Karpas-422 (cell line): ENCODE measurements at places on chromosomes 5 and 9. TPM values are rescaled to one million over a fixed set of nuclear protein-coding genes. Genes with fewer than 3 reads are reported as not detected.

Gene PROB1
- 0.78 and 2.3 TPM in 2 replicates for total RNA-seq

GRCh38 chr9:19180991-19181390 is 49.5 kb upstream of the DENND4C start:
- H3K4me1 ChIP-seq = no peaks in the 10 kb centered on the region
- no peak overlapping the region for H3K27ac ChIP-seq
- no peak for DNase-seq
- H3K4me3 ChIP-seq = no peak overlapping the region
- H3K36me3 ChIP-seq = no peaks in the 10 kb centered on the region

Gene PAPPA
- 0.14 and 0.30 TPM in 2 replicates for total RNA-seq

DNA sequence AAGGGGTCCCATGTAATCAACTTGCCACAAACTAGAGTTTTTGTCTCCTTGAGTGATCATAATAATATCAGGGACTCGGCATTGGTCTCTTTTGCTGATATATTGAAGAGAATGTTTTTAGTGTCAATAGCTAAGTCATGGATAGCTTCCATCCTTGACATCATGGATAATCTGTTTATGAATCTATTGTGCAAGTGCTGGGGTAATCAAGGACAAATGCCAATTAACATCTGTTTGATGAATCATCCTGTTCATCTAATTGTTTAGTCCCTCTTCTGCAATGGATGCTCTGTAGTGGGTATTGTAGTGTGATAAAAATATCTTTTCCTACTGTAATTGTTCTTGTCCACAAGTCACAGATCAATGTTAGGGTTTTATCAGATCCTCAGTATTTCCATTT is 607.5 kb upstream of the SEMA6A start:
- no peak overlapping the region for H3K4me3 ChIP-seq
- H3K36me3 ChIP-seq = no peaks in the 10 kb centered on the region
- H3K27ac ChIP-seq = no peak overlapping the region

Gene MAMDC4
- 7.9 TPM in 2 replicates for total RNA-seq

DNA sequence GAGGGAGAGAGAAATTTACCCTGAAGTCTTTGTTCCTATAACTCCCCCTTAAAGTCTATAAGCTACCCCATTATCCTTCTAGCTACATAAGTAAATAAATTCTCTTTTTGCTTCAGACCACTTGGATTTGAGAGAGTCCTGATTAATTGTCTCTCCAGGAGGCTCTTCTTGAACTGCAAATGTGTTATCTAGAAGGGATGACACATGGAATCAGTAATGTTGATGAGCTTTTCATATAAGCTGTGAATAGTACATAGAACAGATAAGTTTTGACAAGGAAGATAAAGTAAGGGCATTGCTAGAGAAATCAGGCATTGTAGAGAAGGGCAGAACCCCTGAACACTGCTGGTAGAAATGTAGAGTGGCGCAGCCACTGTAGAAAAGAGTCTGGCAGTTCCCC is 42.5 kb upstream of the GNPDA1 start:
- no peaks in the 10 kb centered on the region for H3K36me3 ChIP-seq
- DNase-seq = no peak
- no peak overlapping the region for H3K4me3 ChIP-seq
- peaks cover 13% of the 10 kb centered on the region for H3K4me1 ChIP-seq
- H3K27me3 ChIP-seq = no peaks in the 10 kb centered on the region
- no peak overlapping the region for H3K27ac ChIP-seq

GRCh38 chr5:38751103-38751502 is 94.7 kb upstream of the OSMR start:
- DNase-seq = peak; percentile 47
- no peak overlapping the region for H3K27ac ChIP-seq
- no peaks in the 10 kb centered on the region for H3K36me3 ChIP-seq
- H3K4me1 ChIP-seq = no peaks in the 10 kb centered on the region
- no peak overlapping the region for H3K4me3 ChIP-seq

Gene G3BP1
- total RNA-seq = 130 and 186 TPM in 2 replicates

- no peaks in the 10 kb centered on the region for H3K4me1 ChIP-seq
- H3K27ac ChIP-seq = no peak overlapping the region
- no peak for DNase-seq
- H3K27me3 ChIP-seq = no peaks in the 10 kb centered on the region
Observed at GRCh38 chr9:73077625-73078030, 74.0 kb upstream of the ANXA1 start.
